Naive thymus-derived CD8-positive, alpha-beta T cell (primary cell): ENCODE measurements at places on chromosomes 16 and 17. TPM values are rescaled to one million over a fixed set of nuclear protein-coding genes. Genes with fewer than 3 reads are reported as not detected.
A peak's percentile ranks its signal among the peaks of the same experiment; 100 is the strongest.

DNA sequence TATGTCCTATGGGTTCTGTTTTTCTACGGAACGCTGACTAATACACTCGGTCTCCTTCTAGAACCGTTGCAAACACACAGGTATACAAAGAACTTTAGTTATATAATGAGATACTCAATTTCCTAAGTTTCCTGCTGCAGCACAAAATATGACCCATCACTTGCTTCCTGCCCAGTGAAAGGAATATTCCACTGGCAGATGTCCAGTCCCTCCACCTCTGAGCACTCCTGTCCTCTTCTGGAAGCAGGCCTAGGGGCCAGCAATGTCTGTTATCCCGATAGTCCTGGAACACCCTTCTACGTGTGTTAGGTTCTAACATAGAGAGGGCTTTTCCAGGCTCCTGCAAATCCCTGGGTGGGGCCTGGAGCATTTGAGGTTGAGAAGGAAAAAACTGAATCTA, 32.7 kb downstream of the ADAMTS18 start:
- H3K36me3 ChIP-seq: no peaks in the 10 kb centered on the region
- DNase-seq: no peak
- H3K27ac ChIP-seq: no peak overlapping the region
- H3K4me1 ChIP-seq: no peaks in the 10 kb centered on the region

DNA sequence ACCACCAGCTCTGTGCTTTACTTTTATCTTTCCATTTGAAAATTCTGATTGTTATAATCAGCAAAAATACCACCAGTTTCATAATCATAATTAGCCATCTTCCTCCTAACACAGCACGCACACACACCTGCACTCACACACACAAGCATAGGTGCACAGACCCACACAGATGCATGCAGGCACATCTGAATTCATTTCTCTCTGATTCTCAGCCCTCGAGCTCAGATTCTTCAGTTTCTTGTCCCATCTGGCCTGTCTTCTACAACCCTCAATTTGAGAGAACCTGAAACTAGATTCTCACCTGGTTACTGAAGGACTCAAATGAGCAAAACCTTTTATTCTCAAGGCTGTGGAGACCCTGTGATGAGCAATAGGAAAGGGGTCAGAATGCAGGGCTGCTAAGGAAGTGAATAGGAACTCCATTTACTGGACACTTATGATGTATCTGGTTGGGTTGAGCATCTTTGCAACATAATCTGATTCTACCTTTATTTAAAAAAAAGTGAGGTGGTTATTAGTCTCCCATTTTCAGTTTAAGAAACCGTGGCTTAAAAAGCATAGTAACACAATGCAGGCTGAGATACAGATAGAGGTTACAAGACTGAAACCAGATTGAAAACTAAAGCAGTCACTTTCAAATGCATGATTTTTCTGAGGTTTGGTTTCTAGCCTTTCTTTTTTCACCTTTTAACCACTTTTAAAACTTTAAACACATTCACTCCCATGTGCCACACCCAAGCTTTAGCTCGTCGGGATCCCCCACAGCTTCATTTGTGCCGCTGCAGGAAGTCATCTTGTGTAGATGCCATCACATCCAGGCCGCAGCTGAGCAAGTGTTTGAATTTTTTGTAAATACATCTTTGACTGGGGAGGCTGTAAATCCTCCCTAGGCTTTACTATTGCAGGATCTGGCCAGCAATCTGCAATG, 9.4 kb downstream of the KRT33A start:
- peak overlapping the region; percentile 100 for H3K27ac ChIP-seq
- peak; percentile 69 for DNase-seq
- peak overlapping the region; percentile 67 for H3K4me3 ChIP-seq
- peaks cover 74% of the 10 kb centered on the region for H3K4me1 ChIP-seq
- H3K36me3 ChIP-seq: peaks cover 16% of the 10 kb centered on the region

GRCh38 chr17:16460796-16461605, 31.0 kb downstream of the LRRC75A start:
- peaks cover 2% of the 10 kb centered on the region for H3K4me1 ChIP-seq
- no peak for DNase-seq
- no peaks in the 10 kb centered on the region for H3K27me3 ChIP-seq
- no peaks in the 10 kb centered on the region for H3K36me3 ChIP-seq
- H3K4me3 ChIP-seq: no peak overlapping the region
- no peak overlapping the region for H3K27ac ChIP-seq

DNA sequence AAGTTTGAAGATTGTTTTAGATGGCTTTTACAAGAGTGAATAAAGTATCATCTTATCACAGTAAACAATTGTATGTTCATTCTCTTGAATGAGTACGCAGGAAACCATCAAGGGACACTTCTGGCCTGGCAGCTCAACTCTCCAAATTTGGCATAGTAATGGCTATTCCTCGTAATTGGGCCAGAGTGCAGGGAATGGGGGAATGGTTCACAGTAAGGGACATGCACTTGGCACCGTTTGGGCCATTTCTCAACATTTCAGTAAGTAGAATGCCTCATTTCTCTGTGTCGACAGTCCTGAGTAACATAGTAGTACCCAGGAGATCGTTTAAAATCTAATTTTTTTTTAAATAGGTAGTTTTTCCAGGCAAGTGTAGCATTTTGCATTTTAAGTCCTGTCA, 309.6 kb downstream of the KCNJ2 start:
- H3K4me3 ChIP-seq: no peak overlapping the region
- no peak for DNase-seq
- peaks cover 9% of the 10 kb centered on the region for H3K36me3 ChIP-seq
- no peak overlapping the region for H3K27ac ChIP-seq
- no peaks in the 10 kb centered on the region for H3K4me1 ChIP-seq
- H3K27me3 ChIP-seq: no peaks in the 10 kb centered on the region

DNA sequence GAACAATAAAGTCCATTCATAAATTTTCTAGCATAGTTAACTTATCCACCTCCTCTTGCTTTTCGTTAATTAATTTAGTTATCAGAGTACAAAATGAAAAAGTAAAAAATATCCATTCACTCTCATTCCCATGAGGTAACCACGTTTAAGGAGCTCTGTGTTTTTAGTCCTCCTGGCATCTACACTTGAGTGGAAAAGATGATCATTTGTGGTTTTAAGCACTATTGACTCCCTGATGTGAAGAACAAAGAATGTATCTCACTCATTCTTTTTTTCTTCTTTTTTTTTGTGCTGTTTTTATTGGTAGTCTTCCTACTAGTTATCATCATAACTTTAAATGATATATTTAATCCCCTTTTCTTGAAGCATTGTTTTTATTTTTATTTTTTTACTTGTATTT, 26.1 kb downstream of the QPRT start:
- H3K4me1 ChIP-seq: peaks cover 19% of the 10 kb centered on the region
- no peak overlapping the region for H3K4me3 ChIP-seq
- H3K27ac ChIP-seq: peak overlapping the region; percentile 54
- H3K27me3 ChIP-seq: no peaks in the 10 kb centered on the region

DNA sequence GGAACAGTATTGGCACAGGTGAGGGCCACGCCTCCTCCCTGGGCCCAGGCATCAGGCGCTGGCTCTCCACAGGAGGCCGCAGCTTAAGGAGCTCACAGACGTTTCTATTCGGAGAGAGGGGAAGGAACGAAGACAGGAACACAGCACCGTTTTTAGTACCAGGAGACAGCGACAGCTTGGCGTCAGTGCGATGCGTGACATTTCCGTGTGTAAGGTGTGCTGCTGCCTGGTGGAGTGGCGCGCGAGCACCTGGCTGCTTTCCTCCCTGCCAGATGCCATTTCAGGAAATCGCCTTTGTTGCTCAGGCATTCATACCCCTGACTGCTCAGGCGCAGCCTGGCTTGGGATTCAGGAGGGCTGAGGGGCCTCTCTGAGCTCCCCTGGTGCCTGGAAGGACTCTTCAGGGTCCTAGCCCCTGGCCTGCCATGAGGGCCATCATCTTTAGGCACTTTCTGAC, 367.5 kb downstream of the CPPED1 start:
- no peaks in the 10 kb centered on the region for H3K27me3 ChIP-seq
- H3K36me3 ChIP-seq: peaks cover 5% of the 10 kb centered on the region
- H3K4me3 ChIP-seq: no peak overlapping the region
- H3K4me1 ChIP-seq: no peaks in the 10 kb centered on the region
- DNase-seq: no peak
- no peak overlapping the region for H3K27ac ChIP-seq

GRCh38 chr17:45989759-45990158, 9.3 kb upstream of the STH start:
- H3K27me3 ChIP-seq: no peaks in the 10 kb centered on the region
- no peak for DNase-seq
- H3K4me1 ChIP-seq: no peaks in the 10 kb centered on the region
- H3K27ac ChIP-seq: no peak overlapping the region
- no peaks in the 10 kb centered on the region for H3K36me3 ChIP-seq

- H3K36me3 ChIP-seq: no peaks in the 10 kb centered on the region
- H3K4me3 ChIP-seq: no peak overlapping the region
- no peak overlapping the region for H3K27ac ChIP-seq
- H3K4me1 ChIP-seq: no peaks in the 10 kb centered on the region
- no peak for DNase-seq
Measured at GRCh38 chr17:69959283-69959682, 115.7 kb upstream of the KCNJ16 start.

- no peak overlapping the region for H3K4me3 ChIP-seq
- H3K27me3 ChIP-seq: no peaks in the 10 kb centered on the region
- no peaks in the 10 kb centered on the region for H3K4me1 ChIP-seq
- no peak overlapping the region for H3K27ac ChIP-seq
Measured at GRCh38 chr17:64171041-64171440, 41.1 kb upstream of the ERN1 start.

DNA sequence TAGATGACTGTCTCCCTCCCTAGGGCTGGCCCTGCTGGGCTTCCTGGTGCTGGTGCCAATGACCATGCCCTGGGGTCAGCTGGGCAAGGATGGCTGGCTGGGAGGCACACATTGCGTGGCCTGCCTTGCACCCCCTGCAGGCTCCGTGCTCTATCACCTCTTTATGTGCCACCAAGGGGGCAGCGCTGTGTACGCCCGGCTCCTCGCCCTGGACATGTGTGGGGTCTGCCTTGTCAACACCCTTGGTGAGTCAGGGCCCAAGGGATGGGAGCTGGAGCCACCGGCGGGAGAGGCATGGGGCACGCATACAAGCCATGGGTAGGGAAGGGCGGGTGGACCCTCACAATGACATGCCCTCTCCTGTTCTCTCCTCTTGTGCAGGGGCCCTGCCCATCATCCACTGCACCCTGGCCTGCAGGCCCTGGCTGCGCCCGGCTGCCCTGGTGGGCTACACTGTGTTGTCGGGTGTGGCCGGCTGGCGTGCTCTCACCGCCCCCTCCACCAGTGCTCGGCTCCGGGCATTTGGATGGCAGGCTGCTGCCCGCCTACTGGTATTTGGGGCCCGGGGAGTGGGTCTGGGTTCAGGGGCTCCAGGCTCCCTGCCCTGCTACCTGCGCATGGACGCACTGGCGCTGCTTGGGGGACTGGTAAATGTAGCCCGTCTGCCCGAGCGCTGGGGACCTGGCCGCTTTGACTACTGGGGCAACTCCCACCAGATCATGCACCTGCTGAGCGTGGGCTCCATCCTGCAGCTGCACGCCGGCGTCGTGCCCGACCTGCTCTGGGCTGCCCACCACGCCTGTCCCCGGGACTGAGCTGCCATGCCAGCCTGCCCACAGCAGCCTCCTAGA, 2.2 kb downstream of the PAQR4 start:
- H3K4me1 ChIP-seq: peaks cover 18% of the 10 kb centered on the region
- H3K27me3 ChIP-seq: peaks cover 24% of the 10 kb centered on the region
- no peaks in the 10 kb centered on the region for H3K36me3 ChIP-seq
- no peak overlapping the region for H3K27ac ChIP-seq
- no peak for DNase-seq

DNA sequence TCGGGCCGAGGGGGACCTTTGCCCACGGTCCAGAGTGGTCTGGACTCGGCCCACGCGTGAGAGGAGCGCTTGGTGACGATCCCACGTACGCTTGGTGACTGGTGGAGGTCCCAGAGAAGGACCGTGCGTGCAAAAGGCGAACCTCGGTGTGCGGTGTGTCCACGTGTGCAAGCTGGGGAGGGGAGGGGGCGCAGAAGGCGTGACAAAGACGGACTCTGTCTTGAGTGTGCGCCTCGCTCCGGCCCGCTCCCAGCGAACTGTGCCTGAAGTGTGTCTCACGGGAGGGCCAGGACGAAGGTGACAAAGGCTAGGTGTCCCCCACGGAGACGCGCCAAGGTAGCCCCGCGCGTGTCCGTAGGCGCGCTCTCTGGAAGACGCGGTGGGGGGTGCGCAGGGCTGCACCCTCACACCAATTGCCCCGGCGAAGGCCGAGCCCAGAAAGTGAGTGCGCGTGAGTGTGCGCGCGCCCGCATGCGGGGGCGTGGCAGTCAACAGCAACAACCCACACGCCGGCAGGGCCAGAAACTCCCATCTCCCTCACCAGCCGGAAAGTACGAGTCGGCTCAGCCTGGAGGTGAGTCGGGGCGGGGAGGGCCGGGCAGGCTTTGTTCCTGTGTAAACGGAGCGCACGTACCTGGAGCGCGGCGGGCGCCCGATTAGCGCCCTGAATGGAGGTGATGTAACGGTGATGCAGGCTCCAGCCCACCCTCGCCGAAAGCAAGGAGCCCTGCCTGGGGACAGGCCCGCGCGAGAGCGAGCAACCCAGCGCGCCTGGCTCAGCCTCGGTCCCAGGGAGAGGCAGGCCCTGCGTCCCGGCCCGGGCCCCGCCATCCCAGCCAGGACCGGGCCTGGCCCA, at the start of gene GPRC5C:
TSS of gene GPRC5C (plus strand) at position 521 of the 856 bp plus-strand sequence. CDS start 7,689 bp downstream, outside the sequence.
- peaks cover 44% of the 10 kb centered on the region for H3K27me3 ChIP-seq
- H3K4me1 ChIP-seq: peaks cover 2% of the 10 kb centered on the region
- peak within 1 kb of the TSS; percentile 41 for H3K4me3 ChIP-seq
- DNase-seq: no peak
- H3K36me3 ChIP-seq: no peaks in the 10 kb centered on the region

DNA sequence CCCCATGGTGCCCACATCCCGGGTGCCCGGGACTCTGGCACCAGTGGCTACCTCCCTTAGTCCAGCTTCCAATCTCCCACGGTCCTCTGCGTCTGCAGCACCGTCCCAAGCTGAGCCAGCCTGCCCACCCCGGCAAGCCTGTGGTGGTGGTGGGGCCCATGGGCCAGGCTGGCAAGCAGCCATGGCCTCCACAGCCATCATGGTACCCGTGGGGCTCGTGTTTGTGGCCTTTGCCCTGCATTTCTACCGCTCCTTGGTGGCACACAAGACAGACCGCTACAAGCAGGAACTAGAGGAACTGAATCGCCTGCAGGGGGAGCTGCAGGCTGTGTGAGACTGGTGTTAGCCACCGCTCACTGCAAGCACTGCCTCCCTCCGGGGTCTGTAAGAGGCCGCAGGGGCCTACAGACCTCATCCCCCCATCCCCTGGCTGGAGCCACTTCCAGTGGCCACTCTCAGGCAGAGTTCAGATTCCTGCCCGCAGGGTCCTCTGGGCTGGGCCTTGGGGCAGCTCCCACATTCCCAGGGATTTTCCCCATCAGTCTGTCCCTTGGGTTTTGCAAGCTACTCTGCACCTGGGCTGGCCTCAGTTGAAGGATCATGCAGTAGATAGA, 3.9 kb upstream of the SETD1A start:
- DNase-seq: peak; percentile 58
- H3K4me3 ChIP-seq: no peak overlapping the region
- no peaks in the 10 kb centered on the region for H3K27me3 ChIP-seq
- no peak overlapping the region for H3K27ac ChIP-seq
- peaks cover 14% of the 10 kb centered on the region for H3K4me1 ChIP-seq
- H3K36me3 ChIP-seq: no peaks in the 10 kb centered on the region

TSNAXIP1 gene
- 1.2 TPM for total RNA-seq

SULT1A2 gene
- 2.1 TPM for total RNA-seq

SLC25A19 gene
- total RNA-seq: 20.5 TPM

GAS7 gene
- 2.1 TPM for total RNA-seq

PNPO gene
- total RNA-seq: 20.8 TPM
